ENCODE measurements at places on chromosomes 5 and 9.

GRCh38 chr9:130598188-130598587 lies 18.8 kb downstream of the FUBP3 start:
- no peak for DNase-seq

- DNase-seq, result no peak
Observed at GRCh38 chr5:179319741-179320281, 25.4 kb downstream of the ADAMTS2 start.

- DNase-seq, result no peak
Observed at GRCh38 chr9:126516561-126516935, 97.2 kb upstream of the LMX1B start.

- no peak for DNase-seq
Observed at GRCh38 chr9:96159596-96159995, 142.4 kb downstream of the HSD17B3 start.

DNA sequence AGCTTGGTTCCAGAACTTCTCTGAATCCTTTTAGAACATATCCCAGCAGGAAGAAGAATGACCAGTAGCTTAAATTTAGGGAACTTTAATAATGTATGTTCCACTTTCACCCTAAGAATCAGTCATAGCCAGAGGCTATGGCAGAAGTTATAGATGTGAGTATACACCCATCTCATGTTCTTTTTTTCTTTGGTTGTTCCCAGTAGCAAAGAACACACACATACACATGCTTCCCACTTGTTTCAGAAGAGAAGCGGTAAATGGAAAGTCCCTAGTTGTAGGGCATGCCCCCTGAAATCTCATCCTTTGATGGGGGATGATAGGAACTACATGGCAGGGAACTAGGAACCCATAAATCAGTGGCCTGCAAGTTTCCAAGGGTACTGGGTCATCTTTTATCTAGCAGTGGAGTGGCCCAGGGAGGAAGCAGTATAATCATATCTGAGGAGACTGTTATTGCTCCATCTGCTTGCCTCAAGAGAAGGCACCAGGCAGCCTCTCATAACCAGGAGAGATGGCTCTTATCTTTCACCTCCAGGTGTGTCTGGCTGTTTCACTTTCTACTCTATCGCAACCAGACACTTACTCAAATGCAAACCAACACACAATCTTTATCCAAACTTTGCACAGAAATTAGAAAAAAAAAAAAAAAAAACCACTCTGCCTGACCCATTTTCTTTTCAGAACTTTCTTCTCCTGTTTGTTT lies 109.5 kb downstream of the SNCAIP start:
- no peak for DNase-seq
